Peyer's patch (tissue), 4 donors: ENCODE measurements at places on chromosomes 2 and 18. TPM values are rescaled to one million over a fixed set of nuclear protein-coding genes. Genes with fewer than 3 reads are reported as not detected.

LRP1B gene
- total RNA-seq: 1.1 TPM

CACNB4 gene
- total RNA-seq: 0.88 TPM

LOXHD1 gene
- total RNA-seq: 0.83 TPM

GCKR gene
- total RNA-seq: 0.53 TPM

MREG gene
- total RNA-seq: 10.7 TPM

NT5DC4 gene
- not detected for total RNA-seq

HJURP gene
- 6.0 TPM for total RNA-seq
